ENCODE measurements at places on chromosomes 6 and 20.

GRCh38 chr20:873875-874607, 40.5 kb downstream of the FAM110A start:
- DNase-seq: no peak

- DNase-seq: peak; percentile 18
Measured at GRCh38 chr6:10520468-10520867, 683 bp upstream of the GCNT2 start.

DNA sequence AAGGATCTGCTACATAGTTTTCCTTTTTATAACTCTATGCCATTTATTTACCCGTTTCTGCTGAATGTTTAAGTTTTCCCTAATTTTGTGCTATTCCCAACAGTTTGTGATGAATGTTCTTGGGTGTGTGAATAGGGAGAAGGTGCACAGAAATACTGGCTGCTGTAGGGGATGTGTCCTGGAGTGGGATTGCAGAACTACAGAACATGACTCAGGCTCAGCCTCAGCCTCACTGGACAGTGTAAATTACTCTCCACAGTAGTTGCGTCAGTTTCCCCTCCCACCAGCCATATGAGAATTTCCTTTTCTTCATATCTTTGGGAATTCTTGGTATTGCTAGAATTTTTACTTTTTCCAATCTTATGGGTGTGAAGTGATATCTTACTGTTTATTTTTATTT, 57.0 kb downstream of the SLX4IP start:
- DNase-seq: no peak

- DNase-seq: no peak
Measured at GRCh38 chr6:69866770-69867638, 648 bp downstream of the COL19A1 start.

GRCh38 chr20:63081831-63082230, 75.1 kb upstream of the BHLHE23 start:
- no peak for DNase-seq

GRCh38 chr20:60136645-60137401, 178.6 kb downstream of the CDH26 start:
- DNase-seq: no peak

DNA sequence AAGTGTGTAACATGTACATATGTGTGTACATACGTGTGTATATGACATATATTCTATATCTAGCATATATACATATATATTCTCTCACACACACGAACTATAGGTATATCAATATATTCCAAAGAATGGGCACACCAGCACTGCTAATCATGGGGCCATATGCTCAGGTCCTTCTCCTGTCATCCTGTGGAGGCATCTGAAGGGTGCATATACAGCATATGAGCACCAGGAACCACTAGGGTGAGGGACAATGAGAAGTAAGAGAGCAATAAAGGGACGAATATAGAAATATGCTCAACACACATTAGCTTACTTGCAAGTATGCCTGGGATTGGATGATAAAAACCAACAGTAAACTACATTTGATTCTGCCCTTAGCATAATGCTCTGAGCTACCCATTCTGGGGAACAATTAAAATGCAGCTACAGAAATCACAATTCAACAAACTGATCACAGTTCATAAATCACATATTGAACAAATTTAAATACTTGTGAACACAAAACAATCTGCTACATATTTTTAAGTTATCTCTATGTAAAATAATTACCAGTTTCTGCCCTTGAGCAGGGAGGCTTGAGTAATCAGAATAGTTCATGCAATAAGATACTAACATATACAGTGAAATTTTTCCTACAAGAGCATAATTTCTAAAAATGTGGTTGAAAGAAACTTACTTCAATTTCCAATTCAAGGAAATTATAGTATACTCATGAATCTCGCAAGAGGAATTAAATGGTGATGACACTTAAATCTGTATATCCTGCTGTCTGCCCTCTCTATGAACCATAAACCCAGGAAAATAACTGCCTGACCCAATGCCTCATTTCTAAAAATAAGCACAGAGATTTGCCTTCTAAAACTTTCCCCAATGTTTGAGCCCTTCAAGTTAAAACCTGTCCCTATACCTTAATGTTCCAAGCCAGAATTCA, 272.2 kb upstream of the THEMIS start:
- no peak for DNase-seq

DNA sequence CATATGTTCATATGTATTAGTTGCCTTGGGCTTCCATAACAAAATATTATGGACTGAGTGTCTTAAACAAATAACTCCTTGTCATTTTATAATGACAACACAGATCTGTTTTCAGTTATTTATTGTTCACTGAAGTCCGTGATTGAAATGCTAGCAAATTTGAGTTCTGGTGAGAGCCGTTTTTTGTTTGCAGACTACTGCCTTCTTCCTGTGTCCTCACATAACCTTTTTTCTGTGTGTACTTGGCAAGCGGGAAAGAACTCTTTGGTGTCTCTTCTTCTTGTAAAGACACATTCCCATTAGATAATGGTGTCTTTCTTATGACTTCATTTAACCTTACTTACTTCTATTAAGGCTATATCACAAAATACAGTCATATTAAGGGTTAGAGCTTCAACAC, 482.9 kb upstream of the EYS start:
- no peak for DNase-seq

- DNase-seq: no peak
Measured at GRCh38 chr20:53162251-53162835, 190.2 kb downstream of the TSHZ2 start.

GRCh38 chr20:60030471-60030870, 72.2 kb downstream of the CDH26 start:
- DNase-seq: no peak

- no peak for DNase-seq
Measured at GRCh38 chr6:39923861-39924260, 10.4 kb downstream of the MOCS1 start.

DNA sequence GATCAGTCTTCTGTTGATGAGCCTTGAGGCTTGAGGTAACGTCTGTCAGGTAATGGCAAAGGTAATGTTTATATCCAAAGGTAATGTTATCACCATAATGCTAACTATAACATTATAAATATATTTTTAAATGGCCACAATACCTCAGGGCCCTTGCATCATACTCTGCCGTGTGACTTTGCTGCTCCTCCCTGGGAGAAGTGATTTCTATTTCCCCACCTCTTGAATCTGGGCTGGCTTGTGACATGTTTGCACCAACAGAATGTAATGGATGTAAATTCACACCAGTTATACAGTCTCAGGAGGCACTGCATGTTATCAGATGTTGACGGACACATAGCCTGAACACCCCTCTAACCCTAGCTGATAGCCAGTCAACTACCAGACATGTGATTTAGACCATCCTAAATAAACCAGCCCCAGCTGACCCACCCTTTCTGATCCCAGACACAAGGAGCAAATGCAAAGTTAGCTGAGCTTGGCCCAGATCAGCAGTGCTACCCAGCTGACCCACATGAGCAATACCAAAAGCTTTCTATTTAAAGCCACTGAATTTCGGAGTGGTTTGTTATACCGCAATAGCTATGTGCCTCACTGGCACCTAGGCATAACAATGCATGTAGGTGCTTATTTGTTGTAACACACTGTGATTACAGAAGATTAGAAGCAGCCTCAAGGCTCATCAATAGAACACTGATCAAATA, 93.8 kb upstream of the SIRPA start:
- no peak for DNase-seq

GRCh38 chr20:57573242-57573641, 12.3 kb downstream of the PCK1 start:
- DNase-seq: no peak

GRCh38 chr6:11653028-11653583, 115.6 kb downstream of the TMEM170B start:
- no peak for DNase-seq

- no peak for DNase-seq
Measured at GRCh38 chr6:167948716-167949115, 48.8 kb upstream of the KIF25 start.

GRCh38 chr20:8399947-8400346, 267.9 kb downstream of the PLCB1 start:
- no peak for DNase-seq

DNA sequence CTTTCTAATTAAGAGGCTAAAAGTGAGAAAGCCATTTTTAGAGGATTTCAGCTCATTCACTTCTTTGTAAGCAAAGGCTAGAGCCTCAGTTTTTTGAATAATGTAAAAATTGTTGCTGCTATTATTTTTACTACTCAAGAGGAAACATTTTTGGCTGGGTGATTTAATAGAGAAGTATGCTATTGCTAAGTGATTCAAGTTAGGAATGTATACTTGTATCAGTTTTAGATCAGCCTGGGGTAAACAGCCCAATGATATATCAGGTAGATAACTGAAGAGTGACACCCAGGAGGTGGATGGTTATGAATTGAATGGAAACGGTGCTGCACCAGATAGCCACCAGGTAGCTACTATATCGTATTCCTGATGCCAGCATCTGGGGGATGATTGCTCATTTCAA, 9.2 kb downstream of the QKI start:
- no peak for DNase-seq

DNA sequence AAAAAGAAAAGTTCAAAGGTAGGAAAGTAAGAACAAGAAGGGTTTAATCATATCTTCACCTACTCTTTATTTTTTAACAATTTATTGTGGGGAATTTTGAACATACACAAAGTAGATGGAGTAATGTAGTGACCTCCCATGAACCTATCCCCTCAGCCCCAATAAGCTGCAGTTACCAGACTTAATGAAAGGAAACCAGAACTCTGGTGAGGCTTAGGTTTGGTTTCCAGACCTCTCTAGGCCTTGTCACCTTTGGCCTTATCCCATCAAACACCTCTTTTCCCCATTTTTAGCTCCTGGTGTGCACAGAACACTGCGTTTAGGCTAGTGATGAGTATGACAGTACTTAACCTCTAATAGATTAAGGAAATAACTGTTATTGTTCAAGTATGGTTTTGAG, 42.0 kb downstream of the CBFA2T2 start:
- no peak for DNase-seq

DNA sequence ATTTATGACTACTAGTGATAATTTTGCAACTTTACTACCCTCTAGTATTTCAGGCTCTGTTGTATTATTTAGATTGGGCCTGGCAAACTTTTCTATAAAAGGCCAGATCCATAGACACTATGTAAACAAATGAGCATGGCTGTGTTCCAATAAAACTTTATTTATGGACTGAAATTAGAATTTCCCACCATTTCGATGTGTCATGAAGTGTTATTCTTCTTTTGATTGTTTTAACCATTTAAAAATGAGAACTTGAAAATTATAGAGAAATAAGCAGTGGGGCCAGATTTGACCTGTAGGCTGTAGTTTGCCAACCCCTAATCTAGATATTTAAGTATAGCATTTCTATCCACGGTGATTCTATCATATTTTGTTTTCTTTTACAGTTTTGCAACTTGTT, 61.5 kb upstream of the TFB1M start:
- no peak for DNase-seq

GRCh38 chr20:61092251-61092650, 159.8 kb upstream of the CDH4 start:
- DNase-seq: no peak

DNA sequence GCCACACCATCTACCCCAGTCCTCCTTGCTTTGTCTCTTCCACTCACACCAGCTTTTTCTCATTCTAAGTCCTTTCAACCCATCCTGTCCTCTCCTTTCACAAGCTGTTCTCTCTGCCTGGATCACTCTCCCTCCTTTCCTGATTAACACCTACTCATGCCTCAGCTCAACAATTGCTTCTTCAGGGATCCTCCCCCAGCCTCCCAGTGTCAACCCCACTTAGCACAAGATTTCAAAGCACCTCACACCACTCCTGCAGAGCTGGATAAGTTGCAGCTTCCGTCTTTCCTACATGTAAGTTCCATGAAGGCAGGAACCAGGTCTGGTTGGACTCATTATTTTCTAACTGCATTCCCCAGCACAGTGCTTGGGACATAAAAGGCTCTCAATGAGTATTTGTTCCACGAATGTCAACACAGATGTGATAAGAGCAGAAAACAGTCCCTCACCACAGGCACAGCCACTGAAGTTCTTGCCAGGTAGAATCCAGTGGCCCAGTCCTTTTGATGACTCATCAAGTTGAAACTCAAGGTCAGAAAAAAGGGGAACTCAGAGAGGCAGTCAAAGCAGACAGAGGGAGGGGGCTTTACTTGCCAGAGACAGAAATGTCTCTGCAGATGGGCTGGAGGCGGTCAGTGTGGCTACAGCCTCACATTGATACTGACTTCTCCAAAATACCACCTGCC, 193.4 kb upstream of the PRDM1 start:
- no peak for DNase-seq

GRCh38 chr6:73121421-73121993, 103.8 kb downstream of the KHDC1L start:
- no peak for DNase-seq

- DNase-seq: no peak
Measured at GRCh38 chr20:11992426-11992825, 74.7 kb downstream of the BTBD3 start.

All from hematopoietic multipotent progenitor cell treated with erythropoietin and hydrocortisone succinate and interleukin-3 and kit ligand, for 17 days (in vitro differentiated cells).